CD4-positive, alpha-beta T cell treated with Interleukin-17A for 1 hour (primary cell): ENCODE measurements at places on chromosomes 7 and 10.

DNA sequence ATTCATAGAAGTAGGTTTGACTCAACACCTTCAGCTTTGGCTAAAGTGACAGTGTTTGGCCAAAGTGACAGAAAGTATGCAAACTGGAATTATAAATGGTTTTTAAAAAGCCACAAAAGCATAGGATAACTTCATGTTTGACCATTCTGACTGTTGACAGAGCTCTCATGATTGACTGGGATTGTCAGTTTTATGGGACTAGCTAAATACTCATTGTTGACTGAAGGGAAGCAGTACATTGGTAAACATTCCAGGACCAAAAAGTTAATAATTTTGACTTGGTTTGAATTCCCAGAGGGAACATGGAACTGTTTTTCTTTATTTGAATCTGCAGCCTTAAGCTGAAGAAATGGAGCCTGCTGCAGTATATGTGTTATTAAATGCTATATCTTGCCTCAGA, 84.6 kb upstream of the STEAP4 start:
- DNase-seq, result no peak

GRCh38 chr10:69073026-69073425, 14.9 kb upstream of the SRGN start:
- no peak for DNase-seq

- DNase-seq, result no peak
Measured at GRCh38 chr10:67602268-67602950, 93.6 kb downstream of the CTNNA3 start.

DNA sequence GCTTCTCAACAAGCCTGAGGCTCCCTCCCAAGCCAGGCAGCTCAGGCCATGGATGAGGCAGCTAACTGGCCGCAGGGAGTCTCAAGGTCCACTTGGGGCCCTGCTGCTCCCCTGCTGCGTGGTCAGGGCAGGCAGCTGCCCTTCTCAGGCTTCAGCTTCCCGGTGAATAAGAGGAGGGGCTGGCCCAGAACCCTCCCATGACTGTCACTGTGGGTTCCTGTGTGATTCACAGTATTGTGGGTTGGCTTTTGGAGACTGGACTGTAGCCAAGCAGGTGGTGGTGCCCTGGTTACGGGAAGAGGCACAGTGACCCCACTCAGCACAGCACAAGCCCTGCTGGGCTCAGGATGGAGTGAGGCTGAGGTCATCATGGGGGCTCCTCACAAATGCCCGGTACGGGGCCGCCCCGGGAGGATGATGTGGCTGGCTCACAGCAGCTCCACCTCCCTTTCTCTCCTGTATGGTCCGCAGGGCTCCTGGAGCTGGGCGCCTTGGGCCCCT, 189.8 kb downstream of the HECW1 start:
- no peak for DNase-seq

DNA sequence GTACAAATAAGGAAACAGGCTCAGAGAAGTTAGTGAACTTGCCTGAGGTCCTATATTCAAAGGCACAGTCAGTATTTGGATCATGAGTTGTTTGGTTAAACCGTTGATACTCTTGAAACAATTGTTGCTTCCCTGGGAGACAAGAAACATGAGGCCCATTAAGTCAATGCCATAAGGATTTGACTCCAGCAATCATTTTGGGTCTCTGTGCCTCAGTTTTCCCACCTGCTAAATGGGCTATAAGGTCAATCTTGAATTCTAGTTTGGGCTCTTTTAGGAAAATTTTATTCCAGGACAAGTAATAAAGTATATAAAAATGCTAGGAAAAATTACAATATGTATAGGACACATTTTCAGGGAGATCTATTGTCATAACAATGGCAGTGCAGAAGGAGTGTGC, 202.1 kb downstream of the TMEM26 start:
- DNase-seq, result no peak

DNA sequence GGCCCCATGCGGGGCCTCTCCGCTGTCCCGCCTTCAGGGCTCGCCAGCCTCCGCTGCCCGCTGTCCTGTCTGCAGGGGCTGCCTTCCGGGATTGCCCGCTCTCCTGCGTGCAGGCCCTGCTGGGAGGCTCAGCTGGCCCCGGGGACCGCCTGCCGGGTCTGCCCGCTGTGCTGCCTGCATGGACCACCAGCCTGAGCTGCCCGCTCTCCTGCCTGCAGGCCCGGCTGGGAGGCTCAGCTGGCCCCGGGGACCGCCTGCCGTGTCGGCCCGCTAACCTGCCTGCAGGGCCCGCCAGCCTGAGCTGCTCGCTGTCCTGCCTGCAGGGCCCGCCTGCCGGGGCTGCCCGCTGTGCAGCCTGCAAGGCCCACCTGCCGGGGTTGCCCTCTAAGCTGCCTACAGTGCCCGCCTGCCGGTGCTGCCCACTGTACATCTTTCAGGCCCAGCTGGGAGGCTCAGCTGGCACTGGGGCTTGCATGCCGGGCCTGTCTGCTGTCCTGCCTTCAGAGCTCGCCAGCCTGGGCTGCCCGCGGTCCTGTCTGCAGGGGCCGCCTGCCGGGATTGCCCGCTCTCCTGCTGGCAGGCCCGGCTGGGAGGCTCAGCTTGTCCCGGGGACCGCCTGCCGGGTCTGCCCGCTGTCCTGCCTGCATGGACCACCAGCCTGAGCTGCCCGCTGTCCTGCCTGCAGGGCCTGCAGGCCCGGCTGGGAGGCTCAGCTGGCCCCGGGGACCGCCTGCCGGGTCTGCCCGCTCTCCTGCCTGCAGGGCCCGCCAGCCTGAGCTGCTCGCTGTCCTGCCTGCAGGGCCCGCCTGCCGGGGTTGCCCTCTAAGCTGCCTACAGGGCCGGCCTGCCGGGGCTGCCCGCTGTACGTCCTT, 165.1 kb downstream of the GLRX3 start:
- DNase-seq, result peak; percentile 56

DNA sequence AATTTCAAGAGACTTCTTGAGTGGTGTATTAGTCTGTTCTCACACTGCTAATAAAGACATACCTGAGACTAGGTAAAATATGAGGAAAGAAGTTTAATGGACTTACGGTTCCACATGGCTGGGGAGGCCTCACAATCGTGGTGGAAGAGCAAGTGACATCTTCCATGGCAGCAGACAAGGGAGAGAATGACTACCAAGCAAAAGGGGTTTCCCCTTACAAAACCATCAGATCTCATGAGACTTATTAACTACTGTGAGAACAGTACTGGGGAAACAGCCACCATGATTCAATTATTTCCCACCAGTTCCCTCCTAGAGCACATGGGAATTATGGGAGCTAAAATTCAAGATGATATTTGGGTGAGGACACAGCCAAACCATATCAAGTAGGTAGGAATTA, 150.5 kb downstream of the PCDH15 start:
- DNase-seq, result no peak

GRCh38 chr10:50385624-50386023, 134.3 kb upstream of the ASAH2 start:
- no peak for DNase-seq

DNA sequence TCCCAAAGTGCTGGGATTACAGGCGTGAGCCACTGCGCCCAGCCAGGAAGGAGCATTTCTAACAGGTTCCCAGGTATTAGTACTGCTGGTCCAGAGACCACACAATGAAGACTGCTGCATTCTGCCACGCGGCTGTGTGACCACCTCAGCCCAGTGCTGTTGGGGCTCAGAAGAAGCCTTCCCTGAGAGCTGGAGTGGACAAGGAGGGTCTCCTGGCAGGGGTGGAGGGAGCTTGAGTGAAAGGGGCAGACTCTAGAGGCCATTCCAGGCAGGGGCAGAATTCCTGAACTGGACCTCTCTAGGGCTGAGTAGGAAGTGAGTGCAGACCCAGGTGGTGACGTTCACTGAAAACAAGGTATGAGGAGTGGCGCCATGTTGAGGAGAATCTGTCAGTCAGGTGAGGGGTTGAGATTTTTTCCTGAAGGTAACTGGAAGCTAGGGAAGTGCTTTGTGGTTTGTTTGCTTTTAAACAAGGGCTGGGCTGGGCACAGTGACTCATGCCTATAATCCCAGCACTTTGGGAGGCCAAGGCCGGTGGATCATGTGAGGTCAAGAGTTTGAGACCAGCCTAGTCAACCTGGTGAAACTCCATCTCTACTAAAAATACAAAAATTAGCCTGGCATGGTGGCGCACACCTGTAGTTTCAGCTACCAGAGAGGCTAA, 67.6 kb downstream of the TACC2 start:
- DNase-seq, result no peak

DNA sequence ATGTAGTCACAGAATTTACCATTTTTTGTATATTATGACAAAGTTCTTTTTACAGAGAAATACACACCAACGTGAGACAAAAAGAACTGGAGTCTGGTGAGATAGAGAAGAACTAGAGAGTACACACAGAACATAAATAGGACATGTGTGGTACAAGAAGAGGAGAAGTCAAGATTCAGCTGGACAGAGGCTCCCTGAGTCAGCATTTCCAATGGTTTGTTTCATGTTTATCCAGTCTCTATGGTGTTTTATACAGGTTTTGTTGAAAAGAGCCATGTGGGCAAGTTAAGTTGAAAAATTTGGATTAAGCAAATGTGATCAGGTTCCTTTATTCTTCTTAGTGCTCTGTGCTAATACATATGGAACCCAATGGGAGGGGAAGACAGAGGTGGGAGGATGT, 105.5 kb upstream of the AKR1E2 start:
- no peak for DNase-seq

- DNase-seq, result no peak
Measured at GRCh38 chr7:149291781-149292461, 29.9 kb downstream of the ZNF783 start.

DNA sequence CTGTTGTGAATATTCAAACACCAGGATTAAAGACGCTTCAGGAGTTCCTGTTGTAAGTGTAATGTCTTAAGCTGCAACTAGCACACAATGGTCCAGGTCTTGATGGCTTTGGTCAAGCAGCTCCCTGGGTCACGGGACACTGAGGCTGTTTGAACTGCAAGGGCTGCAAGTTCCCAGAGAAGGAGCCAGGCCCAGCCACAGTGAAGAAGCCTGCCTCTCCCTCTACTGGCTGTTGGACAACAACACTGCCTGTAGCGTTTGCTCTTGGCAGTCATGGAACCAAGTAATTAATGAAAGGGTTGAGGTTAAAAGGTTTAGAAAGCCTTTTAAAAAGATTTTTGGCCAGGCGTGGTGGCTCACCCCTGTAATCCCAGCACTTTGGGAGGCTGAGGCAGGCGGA, 31.9 kb upstream of the GUSB start:
- DNase-seq, result no peak

- DNase-seq, result no peak
Measured at GRCh38 chr10:98466861-98467505, 20.2 kb upstream of the HPS1 start.

GRCh38 chr10:89171263-89171872, 35.7 kb downstream of the CH25H start:
- DNase-seq, result no peak
